ENCODE measurements at places on chromosomes 2 and 18.

GRCh38 chr2:13539296-13539695 lies 822.6 kb downstream of the TRIB2 start:
- DNase-seq = peak; percentile 88

DNA sequence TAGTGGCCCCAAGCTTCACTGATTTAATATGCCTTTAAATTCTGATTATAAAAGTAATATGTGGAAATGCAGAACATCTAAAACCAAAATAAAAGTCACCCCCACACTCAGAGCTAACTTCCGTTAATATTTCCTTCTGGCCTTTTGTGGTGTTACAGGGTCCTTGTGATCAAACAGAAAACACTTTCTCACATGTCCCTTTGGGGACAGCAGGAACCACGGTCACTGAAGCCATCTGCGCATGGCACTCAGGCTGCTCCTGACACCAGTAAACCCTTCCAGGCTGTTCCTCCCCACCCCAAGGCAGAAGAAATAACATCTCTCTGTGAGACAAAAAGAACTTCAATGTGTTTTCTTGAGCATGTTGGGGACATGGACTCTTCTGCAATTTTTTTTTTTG lies 25.1 kb upstream of the GPR17 start:
- DNase-seq = no peak

DNA sequence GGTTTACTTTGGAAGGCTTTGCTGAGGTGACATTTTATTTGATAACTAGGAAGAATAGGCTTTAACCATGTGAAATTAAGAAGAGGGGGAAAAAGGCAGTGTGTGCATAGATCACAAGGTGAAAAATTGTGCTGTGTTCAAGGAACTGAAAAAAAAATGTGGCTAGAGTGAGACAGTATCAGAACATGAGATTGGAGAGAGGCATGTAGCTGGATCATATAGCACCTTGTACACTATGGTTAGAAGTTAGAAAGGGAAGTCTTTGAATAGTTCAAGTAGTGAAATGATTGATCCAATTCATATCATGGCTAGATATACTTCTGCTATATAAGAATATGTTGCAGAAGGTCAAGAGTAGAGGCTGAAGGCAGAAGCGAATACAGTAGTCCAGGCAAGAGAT lies 12.3 kb upstream of the TNFRSF11A start:
- no peak for DNase-seq

GRCh38 chr2:179711375-179711774 lies 150.0 kb downstream of the ZNF385B start:
- DNase-seq = no peak

Measured in NCI-H345 (cell line).